ENCODE measurements at places on chromosomes 4 and X.

DNA sequence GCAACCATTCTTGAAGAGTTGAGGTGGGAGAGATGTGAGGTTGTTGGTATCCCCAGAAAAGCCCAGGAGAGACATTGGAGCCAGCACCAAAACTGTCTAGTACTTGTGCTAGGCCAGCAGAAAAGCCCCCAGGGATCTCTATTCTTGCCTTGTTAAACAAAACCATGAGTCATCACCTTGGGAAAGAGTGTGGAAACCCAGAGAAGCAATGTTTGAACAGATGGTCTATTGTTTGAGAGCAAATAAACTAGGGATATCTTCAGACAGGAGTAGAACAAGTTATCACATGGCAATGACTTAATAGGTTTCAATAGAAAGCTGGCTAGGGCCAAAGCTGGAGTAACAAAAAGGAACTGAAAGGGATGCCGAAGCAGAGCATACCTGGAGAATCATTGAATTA lies 195.7 kb upstream of the CASK start:
- no peak for DNase-seq

DNA sequence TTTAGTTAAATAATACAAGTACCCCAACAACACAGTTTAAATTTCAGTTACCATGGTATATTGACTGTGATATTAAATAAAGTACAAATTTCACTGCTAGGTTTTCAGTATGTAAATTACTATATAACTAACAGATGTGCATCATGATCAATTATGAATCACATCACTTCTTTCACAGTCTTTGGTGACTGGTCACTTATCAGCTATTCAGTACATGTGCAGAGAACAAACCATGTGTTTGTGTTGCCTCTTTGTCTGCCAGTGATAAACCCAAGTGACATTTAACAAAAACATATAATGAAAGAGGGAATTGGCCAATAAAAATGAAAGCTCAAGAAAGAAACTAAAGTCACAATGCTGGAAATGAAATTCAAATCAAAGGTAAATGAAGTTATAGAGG lies 249.3 kb downstream of the CHIC1 start:
- no peak for DNase-seq

GRCh38 chrX:152638443-152638904 lies 779 bp downstream of the GABRQ start:
- DNase-seq, result no peak

DNA sequence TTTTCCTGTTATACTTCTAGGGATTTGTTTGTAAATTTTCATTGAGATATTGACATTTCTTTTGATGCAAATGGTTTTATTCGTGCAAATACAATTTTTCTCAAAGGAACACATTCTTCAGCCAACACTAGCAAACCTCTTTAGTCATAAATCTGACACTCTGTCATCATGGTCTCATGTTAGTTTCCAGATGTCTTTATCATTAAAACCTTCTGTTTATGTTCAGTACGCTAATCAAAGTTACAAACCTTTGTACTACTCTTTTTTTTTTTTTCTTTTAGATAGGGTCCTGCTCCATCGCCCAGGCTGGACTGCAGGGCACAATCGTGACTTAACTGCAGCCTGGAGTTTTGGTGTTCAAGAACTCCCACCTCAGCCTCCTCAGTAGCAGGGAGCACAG lies 7.1 kb downstream of the SLC25A31 start:
- no peak for DNase-seq

DNA sequence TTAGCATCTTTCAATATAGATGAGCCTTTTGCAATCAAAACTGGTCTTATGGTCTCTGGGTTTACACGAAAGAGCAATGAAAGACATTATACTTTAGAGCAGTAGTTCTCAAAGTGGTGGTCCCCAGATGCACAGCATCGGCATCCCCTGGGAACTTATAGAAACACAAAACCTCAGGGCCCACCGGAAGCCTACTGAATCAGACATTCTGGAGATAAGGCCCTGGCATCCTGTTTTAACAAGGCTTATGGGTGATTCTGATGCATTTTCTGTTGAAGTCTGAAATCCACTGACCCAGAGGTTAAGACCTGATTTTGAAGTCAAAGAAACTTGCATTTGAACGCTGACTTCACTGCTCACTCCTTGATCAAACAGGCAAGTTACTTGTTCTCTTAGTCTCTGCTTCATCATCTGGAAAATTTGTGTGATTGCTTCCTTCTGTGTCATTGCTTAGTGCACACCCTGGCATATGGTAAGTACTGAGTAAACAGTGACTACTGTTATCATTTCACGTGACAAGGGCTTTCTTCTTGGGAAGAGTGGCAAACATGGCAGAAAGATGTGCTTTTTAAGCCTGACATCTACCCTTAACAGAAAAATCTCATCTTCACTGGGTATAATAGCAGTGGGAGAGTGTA lies 14.5 kb downstream of the CHRNA9 start:
- DNase-seq, result no peak
